ENCODE measurements at places on chromosomes 7 and 10. TPM values are rescaled to one million over a fixed set of nuclear protein-coding genes. Genes with fewer than 3 reads are reported as not detected.

Gene SPDYE2B
- total RNA-seq = not detected

Gene VSIR
- 14.1 TPM for total RNA-seq

Gene TUBB8
- total RNA-seq = 0.22 TPM

Gene HK1
- 49.7 TPM for total RNA-seq

Gene SPDYE9
- not detected for total RNA-seq

DNA sequence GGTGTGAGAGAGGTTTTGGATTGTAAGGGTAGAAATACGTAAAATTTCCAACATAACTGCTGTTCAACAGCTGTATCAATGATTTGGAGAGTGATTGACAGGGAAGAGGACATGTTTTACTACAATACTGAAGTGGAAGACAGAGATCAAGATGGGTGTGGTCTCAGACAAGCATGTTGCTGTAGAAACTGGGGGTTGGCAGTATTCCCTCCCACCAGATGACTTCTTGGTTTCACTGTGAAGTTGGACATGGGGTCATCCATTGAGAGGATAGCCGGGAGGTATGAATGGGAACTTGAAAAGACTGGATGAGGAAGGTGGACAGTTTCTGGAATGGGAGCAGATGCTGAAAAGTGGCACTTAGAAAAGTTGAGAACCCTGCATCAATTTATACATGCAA, 95.3 kb upstream of the HDAC9 start:
- no peak for DNase-seq
- no peak overlapping the region for H3K27ac ChIP-seq
- no peaks in the 10 kb centered on the region for H3K36me3 ChIP-seq
- H3K27me3 ChIP-seq = no peaks in the 10 kb centered on the region
- no peaks in the 10 kb centered on the region for H3K4me1 ChIP-seq
- no peak overlapping the region for H3K4me3 ChIP-seq

- H3K36me3 ChIP-seq = no peaks in the 10 kb centered on the region
- no peak overlapping the region for H3K4me3 ChIP-seq
- H3K27me3 ChIP-seq = no peaks in the 10 kb centered on the region
- no peak for DNase-seq
- no peak overlapping the region for H3K27ac ChIP-seq
Observed at GRCh38 chr10:133212853-133213494, 17.0 kb upstream of the UTF1 start.

DNA sequence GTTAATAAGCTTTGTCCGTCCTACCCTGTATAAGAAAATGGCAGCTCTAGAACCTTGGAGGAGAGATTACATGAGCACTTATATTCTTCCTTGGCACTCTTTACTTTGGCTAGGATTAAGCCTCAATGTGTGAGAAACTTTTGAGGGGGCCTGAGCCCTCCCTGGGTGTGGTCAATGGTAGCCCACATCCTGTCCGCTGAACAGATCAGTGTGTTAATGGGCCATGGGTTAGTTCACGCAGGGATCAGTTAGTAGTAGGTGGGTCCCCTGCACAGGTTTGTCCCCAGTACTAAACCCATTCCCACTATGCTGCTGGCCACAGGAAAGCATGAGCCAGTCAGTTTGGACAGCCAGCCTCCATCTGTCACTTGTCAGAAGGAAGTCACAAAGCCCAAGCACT, 20.2 kb upstream of the IKZF1 start:
- no peak overlapping the region for H3K27ac ChIP-seq
- no peaks in the 10 kb centered on the region for H3K27me3 ChIP-seq
- DNase-seq = no peak
- no peaks in the 10 kb centered on the region for H3K36me3 ChIP-seq
- H3K4me1 ChIP-seq = no peaks in the 10 kb centered on the region

GRCh38 chr10:43084812-43085211, 7.9 kb downstream of the RET start:
- H3K27ac ChIP-seq = no peak overlapping the region
- no peaks in the 10 kb centered on the region for H3K27me3 ChIP-seq
- no peak for DNase-seq
- H3K4me3 ChIP-seq = no peak overlapping the region

DNA sequence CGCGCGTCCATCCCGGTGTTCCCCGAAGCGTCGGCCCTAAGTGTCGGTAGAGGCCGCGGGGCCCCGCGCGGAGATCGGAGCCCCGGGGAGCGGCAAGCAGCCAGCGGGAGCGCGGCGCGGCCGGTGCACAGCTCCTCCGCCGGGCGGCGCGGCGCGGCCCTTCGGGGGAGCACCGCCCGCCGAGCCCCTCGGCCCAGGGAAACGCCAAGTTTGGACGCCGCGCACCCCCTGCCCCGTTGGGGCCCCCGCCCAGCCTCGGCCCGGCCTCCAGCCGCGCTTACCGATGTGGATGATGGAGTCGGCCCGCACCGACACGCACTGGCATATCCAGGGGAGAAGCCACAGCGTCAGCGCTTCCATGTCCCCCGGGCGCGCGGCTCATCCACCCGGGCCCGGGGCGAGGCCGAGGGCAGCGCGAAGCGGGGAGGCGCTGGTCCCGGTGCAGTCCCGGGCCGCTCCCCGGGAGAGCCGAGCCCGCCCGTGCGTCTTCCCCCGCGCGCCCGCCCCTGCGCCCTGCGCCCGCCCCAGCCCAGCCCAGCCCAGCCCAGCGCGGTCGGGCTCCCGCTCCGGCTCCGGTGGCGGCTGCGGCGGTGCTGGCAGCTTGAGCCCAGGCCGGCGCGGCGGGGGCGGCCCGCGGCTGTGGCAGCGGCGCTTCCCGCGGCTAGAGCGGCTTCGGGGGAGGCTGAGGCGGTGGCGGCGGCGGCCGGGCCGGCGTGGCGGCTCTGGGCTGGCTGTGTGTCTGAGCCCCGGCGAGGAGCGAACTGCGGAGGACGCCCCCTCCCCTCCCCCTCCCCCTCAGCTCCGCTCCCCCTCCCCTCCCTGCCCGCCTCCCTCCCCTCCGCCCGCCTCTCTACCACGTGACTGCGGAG, at the start of gene GRID1:
Gene GRID1 (minus strand): TSS at position 763 of the 869 bp plus-strand sequence.
- H3K27ac ChIP-seq = no peak within 1 kb of the TSS
- H3K4me3 ChIP-seq = no peak within 1 kb of the TSS
- H3K36me3 ChIP-seq = no peaks in the 10 kb centered on the region

DNA sequence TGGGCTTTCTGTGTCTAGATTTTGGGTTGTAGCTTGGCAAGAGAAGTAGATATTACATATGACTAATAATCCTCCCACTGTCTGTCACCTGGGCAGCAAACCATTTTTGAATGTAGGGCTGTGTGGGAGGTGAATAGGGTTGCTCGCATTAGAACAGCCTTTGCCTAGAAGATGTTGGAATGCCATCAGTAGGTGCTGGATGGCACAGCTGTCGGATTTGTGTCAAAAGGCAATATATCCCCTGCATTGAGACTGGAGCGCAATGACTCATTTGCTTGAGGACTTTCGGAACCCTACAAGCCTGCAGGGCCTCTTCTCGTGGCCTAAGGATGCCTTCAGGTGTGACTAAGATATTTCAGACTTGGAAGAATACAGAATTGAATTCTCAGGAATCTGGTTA, 323.8 kb downstream of the GPR158 start:
- H3K27me3 ChIP-seq = no peaks in the 10 kb centered on the region
- H3K4me1 ChIP-seq = no peaks in the 10 kb centered on the region
- no peak overlapping the region for H3K4me3 ChIP-seq
- no peak overlapping the region for H3K27ac ChIP-seq

- no peak overlapping the region for H3K27ac ChIP-seq
- H3K4me3 ChIP-seq = no peak overlapping the region
- no peak for DNase-seq
- no peaks in the 10 kb centered on the region for H3K4me1 ChIP-seq
Observed at GRCh38 chr10:72846238-72846637, 47.3 kb upstream of the OIT3 start.

DNA sequence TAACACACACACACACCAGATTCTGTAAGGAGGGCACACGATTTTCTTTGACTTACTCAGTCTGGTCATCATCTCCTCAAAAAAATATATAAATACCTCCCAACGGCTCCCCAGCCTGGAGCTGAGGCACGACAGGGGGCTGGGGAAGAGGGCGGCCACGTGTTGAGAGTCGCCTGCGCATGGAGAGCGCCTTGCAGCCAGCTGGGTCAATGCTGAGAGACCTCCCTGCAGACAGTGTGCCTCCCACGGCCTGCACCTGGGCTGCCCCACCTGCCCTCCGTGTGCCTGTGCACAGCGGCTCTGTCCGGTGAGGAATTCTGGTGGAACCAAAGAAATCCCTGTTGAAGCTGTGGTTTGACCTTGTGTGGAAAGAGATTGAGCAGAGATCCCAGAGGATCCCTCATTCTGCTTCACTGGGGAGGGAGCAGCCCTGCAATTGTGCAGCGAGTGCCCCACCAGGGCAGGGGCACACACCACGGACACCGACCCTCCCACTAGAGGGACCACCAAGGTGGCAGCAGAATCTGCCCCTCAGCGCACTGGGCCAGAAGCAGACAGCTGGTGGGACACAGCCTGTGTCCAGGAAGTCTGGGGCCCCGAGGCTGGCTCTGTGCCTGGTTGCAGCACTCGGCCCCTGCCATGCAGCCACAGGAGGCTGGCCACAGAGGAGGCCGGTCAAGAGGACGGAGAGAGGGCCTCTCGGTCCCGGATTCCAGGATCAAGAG, 150.5 kb upstream of the PPP2R2D start:
- no peak overlapping the region for H3K4me3 ChIP-seq
- no peaks in the 10 kb centered on the region for H3K4me1 ChIP-seq
- H3K27me3 ChIP-seq = peaks cover 11% of the 10 kb centered on the region
- H3K27ac ChIP-seq = no peak overlapping the region
- no peaks in the 10 kb centered on the region for H3K36me3 ChIP-seq

DNA sequence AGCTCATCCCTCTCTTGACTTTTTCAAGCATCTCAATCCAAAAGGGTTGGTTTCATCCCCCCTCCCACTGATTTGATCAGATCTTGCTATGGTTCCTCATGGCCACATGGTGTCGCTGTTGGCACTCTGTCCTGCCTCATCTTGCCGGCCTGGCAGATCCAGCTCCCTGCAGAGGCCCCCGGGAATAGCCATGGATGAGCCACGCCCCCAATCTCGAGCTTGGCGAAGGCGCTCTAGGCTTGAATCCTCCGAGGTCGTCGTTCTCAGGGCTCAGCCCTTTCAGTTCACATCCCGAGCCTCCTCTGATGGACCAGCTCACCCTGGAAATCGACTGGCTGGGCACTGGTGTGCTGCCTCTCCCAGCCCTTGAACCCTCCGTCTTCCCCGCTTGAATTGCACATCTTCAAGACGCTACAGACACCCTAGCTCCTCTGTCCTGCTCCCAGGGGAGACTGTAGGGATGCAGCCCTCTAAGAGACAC, 628.7 kb downstream of the TYW1 start:
- H3K27me3 ChIP-seq = no peaks in the 10 kb centered on the region
- H3K36me3 ChIP-seq = no peaks in the 10 kb centered on the region
- H3K27ac ChIP-seq = no peak overlapping the region
- peak overlapping the region; percentile 32 for H3K4me3 ChIP-seq
- H3K4me1 ChIP-seq = no peaks in the 10 kb centered on the region

- no peaks in the 10 kb centered on the region for H3K27me3 ChIP-seq
- H3K4me1 ChIP-seq = no peaks in the 10 kb centered on the region
- no peak overlapping the region for H3K27ac ChIP-seq
- H3K36me3 ChIP-seq = no peaks in the 10 kb centered on the region
Observed at GRCh38 chr10:47184724-47185330, 115.2 kb upstream of the GDF10 start.

- H3K4me3 ChIP-seq = no peak overlapping the region
- H3K27ac ChIP-seq = no peak overlapping the region
- H3K4me1 ChIP-seq = peaks cover 57% of the 10 kb centered on the region
- no peak for DNase-seq
- H3K36me3 ChIP-seq = no peaks in the 10 kb centered on the region
- H3K27me3 ChIP-seq = no peaks in the 10 kb centered on the region
Observed at GRCh38 chr10:63516207-63516606, 5.0 kb upstream of the REEP3 start.

Data from adrenal gland (tissue), 19 donors.